Stimulated activated CD4-positive, alpha-beta T cell treated with anti-CD3 and anti-CD28 coated beads, TNF-alpha, amount 100 ng/mL, for 1 hour (primary cell): ENCODE measurements at places on chromosomes 2 and 18.
A peak's percentile ranks its signal among the peaks of the same experiment; 100 is the strongest.

DNA sequence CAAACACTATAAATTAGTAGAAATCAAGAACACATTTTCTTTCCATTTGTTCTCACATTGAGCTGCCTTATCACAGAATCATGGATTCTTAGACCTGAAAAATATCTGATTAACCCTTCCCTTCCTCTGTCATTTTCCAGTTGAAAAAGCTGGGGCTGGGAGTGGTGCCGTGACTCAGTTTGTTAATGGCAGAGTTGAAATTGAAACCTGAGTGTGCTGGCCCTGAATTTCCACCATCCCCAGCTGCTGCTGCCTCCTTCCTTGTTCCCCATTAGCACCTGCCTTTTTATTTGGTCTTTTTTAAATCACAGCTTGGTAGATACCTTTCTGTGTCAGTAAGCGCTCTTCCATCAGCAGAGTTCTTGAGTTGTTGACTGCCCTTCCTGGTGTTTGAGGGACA lies 10.6 kb downstream of the FARP2 start:
- DNase-seq, result no peak

DNA sequence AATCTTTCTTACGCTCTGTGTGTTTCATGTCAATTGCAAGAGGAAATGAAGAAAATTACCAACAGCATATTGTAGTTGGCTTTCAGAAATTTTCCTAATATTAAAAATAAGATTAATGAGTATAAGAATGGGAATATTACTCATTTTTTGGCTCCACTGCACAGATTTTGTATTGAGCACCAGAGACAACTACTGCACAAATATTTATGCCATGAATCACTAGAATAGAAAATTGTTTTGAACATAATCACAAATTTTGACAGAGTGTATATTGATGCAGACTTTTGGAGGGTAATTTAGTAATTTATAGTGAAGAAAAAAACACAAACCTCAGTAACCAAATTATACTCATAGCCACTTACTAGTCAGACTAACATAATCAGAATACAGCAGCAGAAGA lies 118.3 kb downstream of the DOK6 start:
- DNase-seq, result no peak

- no peak for DNase-seq
Observed at GRCh38 chr2:211745295-211746097, 793.1 kb downstream of the ERBB4 start.

GRCh38 chr18:25739376-25739775 lies 351.0 kb downstream of the SS18 start:
- no peak for DNase-seq

GRCh38 chr2:109542384-109542783 lies 71.4 kb downstream of the SEPTIN10 start:
- no peak for DNase-seq

DNA sequence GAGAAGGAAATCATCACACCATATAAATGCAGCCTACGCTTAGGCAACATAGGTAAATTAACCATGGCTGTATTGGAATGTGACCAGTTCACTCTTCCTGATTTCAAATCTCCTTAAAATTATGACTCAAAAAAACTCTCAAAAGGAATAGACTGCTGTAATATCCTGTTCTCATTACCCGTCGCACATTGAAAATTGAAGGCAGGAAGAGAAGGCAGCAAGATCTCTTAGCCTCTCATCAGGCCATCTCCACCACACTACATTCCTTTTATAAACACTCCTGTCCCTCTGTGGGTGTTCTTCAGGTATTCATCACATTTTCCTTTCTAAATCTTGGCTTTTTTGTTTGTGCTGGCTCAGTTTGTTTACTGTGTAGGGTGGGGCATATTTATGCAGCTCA lies 83.2 kb downstream of the PPP1R1C start:
- no peak for DNase-seq

- peak; percentile 71 for DNase-seq
Observed at GRCh38 chr2:240851078-240851991, 17.3 kb upstream of the AGXT start.

DNA sequence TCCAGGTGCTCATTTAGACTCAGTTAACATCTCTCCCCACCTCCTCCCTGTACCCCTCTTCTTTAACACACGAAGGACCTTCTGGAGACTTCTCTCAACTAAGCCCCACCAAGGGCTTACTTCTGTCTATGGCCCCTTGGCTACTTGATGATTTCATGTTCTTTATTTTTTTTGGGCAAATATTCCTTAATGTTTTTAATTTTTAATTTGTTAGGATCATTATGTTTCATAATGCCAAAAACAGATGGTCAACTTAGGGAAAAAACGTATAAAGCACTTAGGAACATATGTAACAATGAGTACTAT lies 25.9 kb downstream of the IL37 start:
- DNase-seq, result no peak

DNA sequence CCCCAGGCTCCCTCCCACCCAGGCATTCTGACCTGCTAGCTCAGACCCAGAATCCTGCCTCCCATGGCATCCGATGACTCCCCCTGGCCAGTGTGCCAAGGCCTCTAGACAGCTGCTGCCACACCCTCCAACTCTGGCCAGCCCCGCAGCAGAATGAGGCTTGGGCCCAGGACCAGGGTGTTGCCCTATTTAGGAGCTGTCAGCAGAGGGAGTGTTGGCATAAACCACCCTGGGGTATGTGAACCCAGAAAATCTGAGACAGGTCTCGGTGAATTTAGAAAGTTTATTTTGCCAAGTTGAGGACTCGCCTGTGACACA lies 134.3 kb downstream of the KLHL29 start:
- DNase-seq, result no peak
